ENCODE measurements at places on chromosomes 11 and 22.
A peak's percentile ranks its signal among the peaks of the same experiment; 100 is the strongest.

- no peak for DNase-seq
Observed at GRCh38 chr22:30821863-30822215, 127.2 kb downstream of the OSBP2 start.

GRCh38 chr22:46453006-46453828 is 84.2 kb downstream of the CELSR1 start:
- DNase-seq = no peak

GRCh38 chr11:43774786-43775185 is 94.2 kb downstream of the HSD17B12 start:
- DNase-seq = no peak

DNA sequence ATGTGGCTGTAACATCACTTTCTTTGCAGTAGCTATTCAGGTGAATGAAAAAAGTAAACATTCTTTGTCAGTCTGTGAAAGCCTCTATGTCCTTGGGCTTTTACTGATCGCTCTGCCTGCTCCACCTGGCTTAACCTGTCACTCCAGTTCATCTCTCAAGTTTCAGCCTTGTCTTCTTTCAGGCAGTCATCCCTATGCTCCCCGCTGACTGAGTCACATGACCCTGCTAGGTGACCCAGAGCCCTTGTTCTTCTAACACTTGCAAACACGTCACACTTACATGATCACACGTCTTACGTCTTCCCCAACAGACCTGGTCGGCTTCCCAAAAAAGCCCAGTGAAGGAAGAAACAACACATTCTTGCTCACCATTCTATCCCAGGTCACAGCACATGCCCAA is 499.3 kb upstream of the TENM4 start:
- no peak for DNase-seq

GRCh38 chr11:57499983-57500461 is 15.5 kb downstream of the SLC43A1 start:
- no peak for DNase-seq

GRCh38 chr11:19242179-19242932 is 1.6 kb upstream of the E2F8 start:
- peak; percentile 42 for DNase-seq

GRCh38 chr11:24247846-24248245 is 249.0 kb upstream of the LUZP2 start:
- DNase-seq = no peak

- DNase-seq = no peak
Observed at GRCh38 chr11:20025332-20025840, 134.9 kb downstream of the DBX1 start.

- no peak for DNase-seq
Observed at GRCh38 chr11:124618863-124619262, 3.8 kb upstream of the TBRG1 start.

Data from activated T-cell treated with anti-CD3 and anti-CD28 coated beads, Interleukin-2, amount 50 U/mL, for 48 hours (primary cell).